ENCODE measurements at places on chromosomes 5 and 9. TPM values are rescaled to one million over a fixed set of nuclear protein-coding genes. Genes with fewer than 3 reads are reported as not detected.
A peak's percentile ranks its signal among the peaks of the same experiment; 100 is the strongest.

DNA sequence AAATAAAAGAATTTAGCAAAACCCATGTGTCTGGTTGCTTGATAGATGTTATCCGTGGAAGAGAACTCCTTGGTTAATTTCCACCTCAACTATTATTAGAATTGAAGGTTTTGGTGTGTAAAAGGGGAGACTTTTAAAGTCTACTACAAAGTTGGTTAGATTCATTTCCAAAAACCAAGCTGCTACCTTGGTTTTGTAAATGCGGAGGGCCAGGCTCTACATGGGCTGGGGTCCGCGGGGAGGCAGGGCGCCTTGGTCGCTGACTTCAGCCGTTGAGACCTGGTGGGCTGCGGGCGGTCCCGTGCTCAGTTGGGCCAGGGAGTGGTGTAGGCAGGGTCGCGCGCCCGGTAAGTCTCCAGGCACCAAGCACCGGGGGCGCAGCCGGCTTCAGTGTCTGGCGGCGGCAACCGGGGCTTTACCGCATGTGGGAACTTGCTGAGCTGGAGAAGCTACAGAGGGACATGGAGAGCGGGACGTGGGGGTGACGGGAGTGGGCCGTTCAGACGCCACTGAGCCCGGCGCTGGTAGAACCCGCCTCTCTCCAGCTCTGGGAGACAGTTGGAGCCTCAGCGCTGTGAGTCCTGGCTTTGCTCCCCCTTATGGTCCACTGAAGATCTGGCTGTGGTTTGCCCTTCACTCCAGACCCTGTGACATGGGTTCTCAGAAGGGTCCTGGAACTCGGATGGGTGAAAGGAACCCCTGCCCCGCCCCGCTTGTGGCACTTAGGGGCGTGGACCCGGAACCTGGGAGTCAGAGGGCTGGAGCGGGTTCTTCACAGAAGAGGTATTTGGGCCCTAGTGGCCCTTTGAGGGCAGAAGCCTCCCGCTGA lies 11.8 kb downstream of the NR2F1 start:
- H3K27me3 ChIP-seq, result no peaks in the 10 kb centered on the region
- no peak overlapping the region for H3K27ac ChIP-seq
- H3K36me3 ChIP-seq, result peaks cover 5% of the 10 kb centered on the region
- H3K4me1 ChIP-seq, result peaks cover 2% of the 10 kb centered on the region

GRCh38 chr5:3836528-3836927 lies 240.9 kb downstream of the IRX1 start:
- H3K36me3 ChIP-seq, result no peaks in the 10 kb centered on the region
- no peak overlapping the region for H3K27ac ChIP-seq
- no peak for DNase-seq
- H3K27me3 ChIP-seq, result no peaks in the 10 kb centered on the region

DNA sequence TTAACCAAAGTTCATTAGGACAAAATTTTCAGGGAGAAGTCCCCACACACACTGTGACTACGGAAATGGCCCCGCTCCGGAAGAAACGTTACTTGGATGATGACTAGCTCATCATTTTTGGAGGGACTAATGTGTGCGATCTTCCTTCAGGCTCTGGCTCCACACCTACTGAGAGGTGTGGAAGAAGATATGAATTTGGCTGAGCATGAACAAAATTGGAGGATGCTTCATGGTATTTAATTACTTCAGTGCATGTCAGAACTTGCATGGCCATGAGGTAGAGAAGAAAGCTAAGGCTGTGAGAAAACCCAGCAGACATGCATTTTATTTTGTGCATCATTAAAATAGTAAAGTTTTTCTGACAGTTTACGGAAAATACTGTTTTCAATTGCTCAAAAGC lies 202.1 kb upstream of the TLE4 start:
- no peak overlapping the region for H3K4me3 ChIP-seq
- no peaks in the 10 kb centered on the region for H3K27me3 ChIP-seq
- no peak for DNase-seq
- no peaks in the 10 kb centered on the region for H3K4me1 ChIP-seq
- no peaks in the 10 kb centered on the region for H3K36me3 ChIP-seq

Gene CA9
- total RNA-seq, result 0.76 TPM

Gene ENHO
- not detected for total RNA-seq

DNA sequence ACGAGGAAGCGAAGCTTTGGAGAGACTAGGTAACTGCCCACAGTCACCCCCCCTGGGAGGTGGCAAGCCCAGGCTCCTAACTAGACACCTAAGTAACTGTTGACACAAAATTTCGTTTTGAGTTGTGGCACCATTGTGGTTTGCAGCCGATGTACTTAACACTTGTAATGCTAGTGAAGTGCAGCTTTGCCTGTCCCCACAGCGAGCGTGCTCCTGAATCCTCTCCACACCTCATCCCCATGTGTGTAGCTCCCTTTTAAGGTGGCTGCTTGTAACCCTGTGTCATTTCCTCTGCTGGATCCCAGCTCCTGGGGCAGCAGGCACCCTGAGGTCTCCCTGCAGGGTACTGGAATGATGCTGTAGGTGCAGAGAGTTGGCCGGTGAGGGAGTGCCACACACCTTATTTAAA lies 114.9 kb downstream of the TRIO start:
- DNase-seq, result no peak
- peaks cover 22% of the 10 kb centered on the region for H3K4me1 ChIP-seq
- no peak overlapping the region for H3K27ac ChIP-seq
- H3K27me3 ChIP-seq, result no peaks in the 10 kb centered on the region
- peaks cover 15% of the 10 kb centered on the region for H3K36me3 ChIP-seq

Gene SOX30
- 0.09 TPM for total RNA-seq

DNA sequence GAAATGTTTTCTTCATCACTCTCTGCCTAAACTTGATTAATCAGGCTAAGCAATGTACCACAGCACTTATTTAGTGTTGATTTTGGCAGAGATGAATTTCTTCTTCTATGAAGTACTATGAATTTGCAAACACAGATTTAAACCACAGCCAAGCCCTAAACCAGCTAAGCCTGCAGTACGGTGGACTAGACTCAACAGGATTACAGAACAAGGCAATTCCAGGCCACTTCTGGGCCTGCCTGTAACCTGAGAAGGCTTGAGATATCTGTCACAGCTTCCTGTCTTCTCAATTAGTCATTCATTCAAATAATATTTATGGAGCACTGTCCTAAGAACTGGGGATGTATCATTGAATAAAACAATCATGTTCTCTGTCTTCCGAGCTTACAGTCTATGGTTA lies 32.4 kb upstream of the CAST start:
- H3K27me3 ChIP-seq, result no peaks in the 10 kb centered on the region
- peaks cover 81% of the 10 kb centered on the region for H3K4me1 ChIP-seq
- peak; percentile 64 for DNase-seq
- H3K4me3 ChIP-seq, result peak overlapping the region; percentile 16

GRCh38 chr5:79008362-79008761 lies 23.3 kb upstream of the ARSB start:
- H3K27ac ChIP-seq, result no peak overlapping the region
- no peak for DNase-seq
- no peaks in the 10 kb centered on the region for H3K4me1 ChIP-seq
- no peak overlapping the region for H3K4me3 ChIP-seq

Measured in Calu3 (cell line).